ENCODE measurements at places on chromosomes 11 and 22.

GRCh38 chr22:23822101-23822671, 16.6 kb downstream of the DERL3 start:
- no peak for DNase-seq

GRCh38 chr11:114233755-114234154, 62.4 kb upstream of the NNMT start:
- DNase-seq, result no peak

GRCh38 chr22:48651036-48651890, 1176.4 kb downstream of the BRD1 start:
- no peak for DNase-seq

- peak; percentile 87 for DNase-seq
Observed at GRCh38 chr11:121661880-121662486, 209.2 kb upstream of the SORL1-AS1 start.

GRCh38 chr11:44711113-44711786, 15.5 kb upstream of the TSPAN18 start:
- no peak for DNase-seq

- DNase-seq, result no peak
Observed at GRCh38 chr11:115502636-115503082, 1.6 kb downstream of the CADM1 start.

DNA sequence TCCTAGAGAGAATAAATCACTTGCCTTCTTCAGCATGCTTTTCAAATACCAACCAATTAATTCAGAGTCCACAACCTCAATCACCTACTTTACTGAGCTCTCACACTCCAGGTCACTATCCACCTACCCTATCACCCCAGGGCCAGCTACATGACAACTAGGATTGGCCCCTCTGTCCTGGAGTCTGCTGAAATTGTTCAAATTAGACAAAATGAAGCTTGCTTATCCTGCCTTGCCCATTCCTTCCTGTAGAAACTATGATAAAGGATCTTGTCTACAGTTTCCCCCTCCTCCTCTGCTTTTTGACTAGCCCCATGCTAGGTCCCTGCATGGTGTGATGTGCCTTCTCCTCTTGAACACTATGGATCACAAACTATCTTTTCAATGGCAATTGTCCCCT, 94.5 kb downstream of the JRKL start:
- DNase-seq, result no peak

DNA sequence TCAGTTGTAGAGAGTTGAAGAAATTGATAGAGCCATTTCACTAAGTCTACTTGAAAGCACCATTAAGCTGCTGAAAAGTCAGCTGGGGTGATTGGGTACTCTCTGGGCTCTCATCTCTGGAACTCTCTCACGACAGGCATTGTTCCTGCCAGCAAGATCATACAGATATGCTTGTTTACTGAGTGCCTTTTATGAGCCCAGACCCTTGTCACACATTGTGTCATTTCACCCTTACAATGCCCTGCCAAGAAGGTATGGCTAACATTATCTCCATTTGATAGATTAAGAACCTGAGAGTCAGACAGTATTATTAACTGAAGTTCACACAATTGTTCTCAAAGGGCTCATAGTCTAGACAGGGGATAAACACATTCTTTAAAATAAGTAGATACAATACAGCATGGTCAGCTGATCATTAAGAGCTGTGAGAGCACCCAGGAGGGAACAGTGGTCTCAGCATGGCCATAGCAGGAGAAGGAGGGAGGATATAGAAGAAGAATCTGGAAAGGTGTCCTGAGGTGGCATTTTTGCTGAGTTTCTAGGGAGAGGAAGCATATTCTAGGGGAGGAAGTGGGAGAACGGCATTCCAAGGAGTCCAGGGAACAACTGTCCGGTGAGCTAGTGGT, 580.5 kb downstream of the INSC start:
- DNase-seq, result no peak

DNA sequence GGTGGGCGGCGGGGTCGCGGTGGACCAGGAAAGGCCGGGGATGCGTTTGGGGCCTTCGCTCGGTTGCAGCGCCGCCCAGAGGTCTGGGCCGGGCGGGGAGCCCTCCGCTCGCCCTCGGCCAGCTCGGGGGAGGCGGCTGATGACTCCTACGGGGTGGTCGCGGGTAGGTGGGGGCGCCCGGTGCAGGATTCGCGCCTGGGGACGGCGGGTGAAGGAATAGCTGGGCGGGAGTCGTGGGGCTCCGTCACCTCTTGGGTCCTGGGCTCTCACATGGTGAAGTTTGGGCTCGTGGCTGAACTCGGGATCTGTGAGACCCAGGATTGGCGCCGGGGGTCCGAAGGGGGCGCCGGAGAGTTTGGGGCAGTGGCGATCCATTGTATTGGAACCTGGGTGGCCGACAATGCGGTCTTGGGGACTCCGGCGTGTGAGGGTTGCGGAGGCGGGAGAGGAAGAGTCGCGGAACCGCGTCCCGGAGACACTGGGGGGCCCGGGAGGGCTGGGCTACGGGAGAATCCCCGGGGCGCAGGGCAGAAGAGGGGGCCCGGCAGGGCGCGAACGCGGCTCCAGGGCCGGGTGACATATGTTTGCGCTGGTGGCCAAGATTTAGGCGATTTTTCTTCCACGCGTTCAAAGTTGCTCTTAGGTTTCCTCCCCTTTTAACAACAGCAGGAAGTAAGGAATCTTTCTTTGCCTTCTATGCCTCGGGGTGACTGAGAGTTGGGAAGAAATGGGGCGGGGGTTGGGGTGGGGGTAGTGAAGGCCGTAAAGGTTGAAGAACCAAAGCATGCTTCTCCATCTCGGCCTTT, 935 bp downstream of the QSER1 start:
- peak; percentile 51 for DNase-seq

DNA sequence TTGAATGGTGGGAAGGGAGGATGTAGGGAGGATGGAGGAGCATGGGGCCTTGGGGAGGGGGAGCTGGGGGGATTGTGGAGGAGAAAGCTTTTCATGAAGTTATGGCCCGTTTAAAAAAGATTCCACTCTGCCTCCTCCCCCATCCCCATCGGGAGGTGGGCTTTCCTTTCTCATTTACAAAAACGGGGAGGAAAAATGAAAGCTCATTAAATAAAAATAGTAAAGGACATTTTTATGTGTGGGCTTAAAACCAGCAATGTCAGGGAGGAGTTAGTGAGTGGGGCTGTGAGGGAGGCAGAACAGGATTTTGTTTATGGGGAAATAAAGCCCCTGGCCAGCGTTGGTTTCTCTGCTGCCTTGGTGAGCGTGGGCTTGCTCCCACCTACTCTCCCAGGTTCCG, 83.2 kb downstream of the ZBTB16 start:
- no peak for DNase-seq

DNA sequence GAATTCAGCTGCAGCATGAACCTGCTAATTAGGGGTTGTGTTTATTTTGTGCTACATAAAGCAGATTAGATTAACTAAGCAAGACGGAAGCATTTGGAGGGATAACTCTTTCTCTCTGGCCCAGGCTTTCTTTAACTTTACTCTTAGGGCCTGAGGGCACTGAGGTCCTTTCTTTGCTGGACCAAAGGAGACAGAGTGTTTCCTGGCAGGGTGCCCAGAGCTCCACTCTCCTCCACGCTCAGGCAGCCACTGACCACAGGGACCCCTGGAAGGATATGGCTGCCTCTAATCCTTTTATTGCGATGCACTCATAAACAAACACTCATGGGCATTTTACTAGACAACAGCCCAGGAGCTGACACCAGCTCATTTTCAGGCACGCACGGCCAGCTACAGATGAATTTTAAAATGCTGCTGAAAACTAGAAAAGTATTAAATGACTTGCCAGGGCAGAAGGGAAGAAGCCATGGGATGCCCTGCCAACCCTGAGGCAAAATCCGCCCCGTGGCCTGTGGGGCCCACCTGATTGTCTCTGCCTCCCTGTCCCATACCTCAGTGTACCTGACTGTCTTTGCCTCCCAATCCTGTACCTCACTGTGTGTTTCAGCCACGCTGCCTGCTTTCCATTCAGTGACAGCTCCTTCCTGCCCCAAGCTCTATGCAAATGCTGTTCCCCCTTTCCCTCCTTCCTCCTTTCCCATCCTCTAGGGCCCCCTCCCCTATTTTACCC, 192.6 kb upstream of the NAV2 start:
- DNase-seq, result no peak

DNA sequence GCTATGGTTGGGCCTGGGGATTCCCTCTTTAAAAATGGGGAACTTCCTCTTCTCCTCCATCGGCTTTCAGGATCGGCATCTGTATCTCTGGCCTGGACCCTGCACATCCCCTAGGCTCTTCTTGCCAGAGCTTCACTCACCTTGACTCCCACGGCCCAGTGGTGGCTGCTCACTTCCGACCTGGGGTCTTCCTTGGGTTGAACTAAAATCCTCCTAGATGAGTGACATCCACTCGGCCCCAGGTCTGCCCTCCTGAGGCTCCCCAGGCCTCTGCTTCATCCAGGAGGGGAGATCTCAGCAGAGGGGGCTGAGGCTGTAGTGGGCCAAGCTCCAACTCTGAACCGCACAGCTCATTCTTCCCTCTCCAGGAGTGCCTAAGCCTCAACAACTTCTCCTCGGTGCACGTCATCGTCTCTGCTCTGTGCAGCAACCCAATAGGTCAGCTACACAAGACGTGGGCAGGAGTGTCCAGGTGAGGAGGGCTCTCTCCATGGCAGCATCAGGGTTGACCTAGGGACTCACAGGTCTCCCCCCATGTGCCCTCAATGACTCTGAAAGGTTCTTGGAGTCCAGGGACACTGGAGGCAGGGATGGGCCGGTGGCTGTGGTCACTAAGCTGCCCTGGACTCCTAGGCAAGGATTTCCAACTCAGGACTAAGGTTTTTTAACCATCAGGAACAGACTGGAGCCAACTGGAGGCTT, 3.3 kb downstream of the RGL4 start:
- no peak for DNase-seq

- peak; percentile 76 for DNase-seq
Observed at GRCh38 chr11:120324932-120325810, at the start of gene TLCD5. TSS of gene TLCD5 (plus strand) at chr11:120325299. CDS start at chr11:120327442, 2,143 bp downstream.

Measured in fibroblast of skin of right biceps (primary cell).